ENCODE measurements at places on chromosomes 2 and 18.
A peak's percentile ranks its signal among the peaks of the same experiment; 100 is the strongest.

DNA sequence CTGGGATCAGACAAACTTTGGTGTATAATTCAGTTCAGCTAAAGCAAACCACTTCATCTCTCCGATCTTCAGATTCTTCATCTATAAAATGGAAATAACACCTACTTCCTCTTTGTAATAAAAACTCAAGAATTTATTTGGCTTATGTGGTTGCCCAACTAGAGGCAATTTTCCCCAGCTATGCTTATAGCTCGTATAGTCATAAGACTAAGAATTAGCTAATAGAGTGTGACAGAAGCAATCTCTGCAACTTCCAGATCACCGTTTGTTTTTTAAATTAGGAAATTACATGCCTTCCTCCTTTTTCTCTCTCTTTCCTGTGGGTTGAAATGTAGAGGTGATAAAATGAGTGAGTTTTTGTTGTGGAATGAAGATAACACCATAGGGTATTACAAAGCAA, 35.3 kb upstream of the KCNF1 start:
- no peak for DNase-seq

DNA sequence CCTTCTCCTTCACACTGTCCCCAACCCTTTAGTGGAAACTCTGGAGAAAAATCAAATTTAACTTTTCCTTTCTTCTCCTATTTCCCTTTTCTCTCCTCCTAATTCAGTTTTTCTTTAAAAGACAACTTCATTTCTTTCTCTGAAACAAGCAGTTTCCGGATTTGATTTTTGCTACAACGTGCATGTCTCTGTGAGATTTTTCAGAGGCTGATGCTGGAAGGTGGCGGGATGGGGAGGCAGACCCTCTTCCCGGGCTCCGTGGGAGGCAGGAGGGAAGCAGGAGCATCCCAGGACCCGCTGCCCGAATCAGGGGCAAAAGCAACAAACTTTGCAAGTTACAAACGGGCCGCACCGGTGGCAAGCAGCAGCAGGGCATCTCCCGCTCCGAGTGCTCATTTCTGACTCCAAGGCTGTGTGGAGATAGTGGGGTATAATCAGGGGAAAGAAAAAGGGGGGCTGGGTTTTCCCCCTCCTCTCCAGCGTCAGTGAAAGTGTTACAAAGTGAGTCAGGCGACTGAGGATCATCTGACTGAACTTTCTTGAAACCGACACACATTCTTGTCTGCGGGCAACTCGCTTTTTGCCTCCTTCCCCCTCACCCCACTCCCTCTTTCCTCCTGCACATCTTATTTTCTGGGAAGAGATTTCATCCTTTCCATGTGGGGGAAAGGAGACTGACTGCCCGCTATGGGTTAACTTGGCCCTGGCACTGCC, 6.4 kb downstream of the ZEB2 start:
- peak; percentile 92 for DNase-seq

DNA sequence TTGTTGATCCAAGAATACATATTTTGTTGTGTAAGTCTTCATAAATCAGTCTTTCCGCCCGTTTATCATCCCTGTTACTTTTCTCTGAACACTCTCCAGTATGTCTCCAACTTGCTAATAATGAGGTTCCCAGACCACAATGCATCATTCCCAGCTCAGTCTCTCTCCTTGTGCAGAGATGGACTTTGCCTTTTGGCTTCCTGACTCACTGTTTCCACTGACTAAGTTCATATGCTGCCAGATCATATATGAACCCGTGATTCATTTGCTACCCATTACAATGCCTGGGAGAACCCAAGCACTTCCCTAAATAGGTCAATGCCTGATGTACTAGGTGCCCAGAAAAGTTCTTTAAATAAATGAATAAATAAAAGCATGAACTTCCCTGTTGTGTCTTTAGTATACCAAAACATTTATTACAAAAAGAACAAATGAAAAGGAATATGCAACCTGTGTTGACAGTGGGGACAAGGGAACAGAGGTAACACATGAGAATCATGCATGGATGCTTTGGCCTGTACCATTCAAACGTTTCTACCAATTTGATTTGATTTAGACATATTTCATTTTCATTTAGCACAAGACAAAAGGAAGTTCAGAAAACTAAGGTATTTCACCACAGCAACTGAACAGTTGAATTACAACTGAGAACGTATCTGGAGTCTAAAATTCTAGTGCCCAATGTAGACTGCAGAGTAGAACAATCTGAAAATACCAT, 215.4 kb upstream of the HNRNPA3 start:
- peak; percentile 35 for DNase-seq

- DNase-seq, result peak; percentile 64
Observed at GRCh38 chr2:46101557-46102220, 195.5 kb upstream of the EPAS1 start.

- no peak for DNase-seq
Observed at GRCh38 chr2:178191004-178191508, 3.3 kb upstream of the OSBPL6 start.

DNA sequence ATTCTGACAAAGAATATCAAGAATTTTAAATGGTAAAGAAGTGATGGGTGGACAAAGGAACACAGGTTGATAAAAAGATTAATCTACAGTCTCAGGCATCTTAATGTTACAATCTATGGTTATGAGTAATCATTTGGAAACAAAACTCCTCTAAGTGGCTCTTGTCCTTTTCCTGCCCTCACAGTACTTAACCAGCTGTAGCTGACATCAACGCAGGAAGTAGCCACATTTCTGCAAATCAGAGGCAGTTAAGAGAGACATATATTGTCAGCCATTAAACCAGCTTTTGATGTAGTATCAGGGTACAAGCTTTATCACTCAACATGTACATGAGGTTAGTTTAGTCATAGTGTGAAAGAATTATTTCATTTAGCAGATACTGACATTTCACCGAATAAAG, 244.6 kb downstream of the NR4A2 start:
- DNase-seq, result peak; percentile 74

DNA sequence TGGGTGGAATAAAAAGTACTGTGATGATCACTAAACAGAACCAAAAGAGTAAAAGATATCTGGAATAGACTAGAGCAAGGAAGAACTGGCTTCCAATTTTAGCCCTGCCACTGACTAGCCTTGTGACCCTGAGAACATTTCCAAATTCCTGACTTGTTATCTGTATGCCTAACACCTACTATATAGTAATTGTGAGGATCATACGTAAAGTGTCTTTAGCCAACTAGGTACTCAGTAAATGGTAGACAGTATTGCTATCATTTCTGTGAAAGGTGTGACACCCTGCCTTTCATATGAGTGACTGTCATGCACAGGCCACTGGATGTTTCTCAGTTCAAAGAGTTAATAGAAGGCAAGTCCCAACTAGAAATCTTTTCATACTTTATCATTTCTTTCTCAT, 29.8 kb downstream of the CYTIP start:
- no peak for DNase-seq

GRCh38 chr2:241910604-241911520, 41.3 kb downstream of the RTP5 start:
- no peak for DNase-seq

- no peak for DNase-seq
Observed at GRCh38 chr2:74181739-74182138, 3.1 kb upstream of the MOB1A start.

DNA sequence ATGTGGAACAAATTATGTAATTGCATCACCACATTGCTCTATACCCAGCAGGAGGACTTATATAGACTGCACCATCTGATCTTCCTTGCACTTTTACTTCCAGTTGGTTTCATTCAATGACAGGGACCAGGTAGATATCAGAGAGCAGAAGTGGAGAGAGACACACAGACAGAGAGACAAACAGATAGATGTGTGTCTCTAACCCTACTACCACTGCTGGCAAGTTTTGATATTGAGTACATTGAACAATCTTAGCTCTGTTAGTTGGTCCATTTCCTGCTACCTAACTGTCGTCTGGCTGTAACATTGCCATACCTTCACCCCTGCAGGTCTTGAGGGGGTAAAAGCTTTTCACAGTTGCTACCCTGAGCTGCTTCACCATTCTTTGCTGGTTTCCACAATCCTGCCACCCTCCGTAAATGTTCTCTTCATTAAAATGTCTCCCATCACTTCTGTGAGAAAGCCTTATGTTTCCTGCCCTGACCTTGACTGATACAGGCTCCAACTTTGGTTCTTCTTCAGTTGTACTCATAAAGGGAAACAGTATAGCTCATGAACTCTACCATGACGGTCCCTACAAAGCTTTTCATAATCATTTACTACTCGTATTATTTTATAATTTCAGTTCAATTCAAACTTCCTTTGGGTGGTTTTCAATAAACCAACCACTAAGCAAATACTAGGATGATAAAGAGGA, 62.3 kb upstream of the ITGA4 start:
- no peak for DNase-seq

GRCh38 chr2:157420771-157421323, 23.0 kb downstream of the CYTIP start:
- no peak for DNase-seq

DNA sequence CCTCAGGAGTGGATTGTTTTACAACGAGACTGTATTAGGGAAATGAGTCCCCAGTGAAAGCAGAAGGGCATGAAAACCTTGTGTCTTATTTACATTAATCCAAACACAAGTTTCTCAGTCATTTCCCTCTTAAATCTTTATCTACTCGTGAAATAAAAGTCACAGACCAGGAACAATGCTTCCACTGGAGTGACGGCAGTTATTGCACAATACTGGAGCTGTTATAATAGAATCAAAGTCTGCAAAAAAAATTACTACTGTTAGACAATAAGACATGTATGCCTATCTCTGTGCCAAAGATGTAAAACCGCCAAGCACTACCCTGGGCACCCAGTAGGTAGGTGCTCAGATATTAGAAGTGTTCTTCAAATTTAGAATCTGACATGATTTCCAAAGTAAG, 375.5 kb downstream of the ZNF521 start:
- DNase-seq, result no peak

DNA sequence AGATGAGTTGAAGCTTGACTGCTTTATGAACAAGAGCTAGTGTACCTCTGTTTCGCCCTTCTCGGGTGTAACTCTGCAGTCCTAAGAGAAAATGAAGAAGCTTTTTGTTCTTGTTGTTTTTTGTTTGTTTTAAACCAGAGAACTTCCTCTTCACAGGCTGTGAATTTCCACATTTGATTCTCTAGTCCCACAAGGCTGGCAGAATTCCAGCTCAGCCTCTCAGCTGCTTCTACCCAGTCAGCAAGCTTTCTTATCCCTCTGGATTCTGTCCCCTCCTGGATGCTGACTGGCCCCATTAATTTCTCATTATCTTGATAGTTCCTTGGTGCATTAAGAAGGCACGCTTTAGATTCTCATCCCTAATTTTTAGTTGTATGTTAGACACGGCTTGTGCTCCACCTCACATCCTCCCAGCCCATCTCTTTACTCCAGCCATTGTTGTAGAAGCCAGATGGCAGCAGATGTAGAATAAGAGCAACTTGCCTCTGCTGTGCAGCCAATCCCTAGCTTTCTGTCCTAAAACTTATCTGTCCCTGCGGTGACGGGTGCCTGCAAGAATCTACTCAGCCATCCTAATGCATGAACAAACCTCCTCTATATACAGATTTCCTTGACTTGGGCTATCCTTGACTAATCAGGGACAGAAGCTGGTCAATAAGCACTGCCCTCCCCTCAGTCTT, 12.3 kb upstream of the RESP18 start:
- DNase-seq, result peak; percentile 36

DNA sequence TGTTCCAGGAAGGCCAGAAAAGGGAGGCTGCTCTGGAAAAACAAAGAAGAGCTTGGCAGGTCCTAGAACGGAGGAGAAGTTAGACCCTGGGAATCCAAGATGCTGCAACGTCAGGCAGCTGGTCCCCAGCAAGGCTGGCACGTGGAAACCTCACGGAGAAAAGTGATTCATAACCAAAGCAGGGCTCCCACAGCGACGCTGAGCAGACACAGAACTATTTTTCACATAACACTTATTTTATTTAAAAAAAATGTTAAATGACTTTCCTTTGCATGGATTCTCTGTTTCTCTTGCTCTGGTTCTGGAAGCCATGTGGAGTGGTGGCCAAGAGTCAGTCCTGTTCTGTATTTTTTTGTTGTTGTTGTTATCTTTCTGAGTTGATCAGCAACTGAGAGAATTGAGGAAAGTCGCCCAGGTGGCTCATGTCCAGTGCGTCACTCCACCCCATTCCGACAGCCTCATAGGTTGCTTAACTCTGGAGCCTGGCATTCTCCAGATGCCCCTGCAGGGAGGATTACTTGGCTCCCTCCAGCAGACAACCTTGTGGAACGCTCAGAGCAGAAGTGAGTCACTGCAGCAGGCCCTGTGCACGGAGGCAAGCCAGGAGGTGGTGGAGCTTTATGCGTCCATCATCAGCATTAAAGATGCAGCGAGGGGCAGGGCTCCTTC, 229.9 kb upstream of the HDAC4 start:
- peak; percentile 82 for DNase-seq

- DNase-seq, result peak; percentile 37
Observed at GRCh38 chr18:74963820-74964446, 245.0 kb downstream of the PTGR3 start.

DNA sequence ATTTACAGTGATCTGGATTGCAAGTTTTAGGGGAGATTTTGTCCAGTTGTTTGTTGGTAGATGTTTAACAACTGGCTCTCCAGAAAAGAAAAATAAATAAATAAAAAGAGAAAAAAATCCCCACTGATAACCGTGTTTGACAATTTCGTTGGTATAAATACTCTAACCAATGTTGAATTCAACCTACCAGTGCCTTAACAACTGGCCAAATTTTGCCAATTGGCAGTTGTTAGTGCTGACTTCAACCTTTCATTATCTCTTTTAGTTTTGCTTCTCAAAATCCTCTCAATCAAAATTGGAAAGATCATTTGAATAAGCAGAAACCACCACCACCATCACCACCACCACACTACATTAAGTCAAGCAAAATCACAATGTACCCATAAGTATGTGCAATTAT, 490.3 kb downstream of the PIK3C3 start:
- no peak for DNase-seq

DNA sequence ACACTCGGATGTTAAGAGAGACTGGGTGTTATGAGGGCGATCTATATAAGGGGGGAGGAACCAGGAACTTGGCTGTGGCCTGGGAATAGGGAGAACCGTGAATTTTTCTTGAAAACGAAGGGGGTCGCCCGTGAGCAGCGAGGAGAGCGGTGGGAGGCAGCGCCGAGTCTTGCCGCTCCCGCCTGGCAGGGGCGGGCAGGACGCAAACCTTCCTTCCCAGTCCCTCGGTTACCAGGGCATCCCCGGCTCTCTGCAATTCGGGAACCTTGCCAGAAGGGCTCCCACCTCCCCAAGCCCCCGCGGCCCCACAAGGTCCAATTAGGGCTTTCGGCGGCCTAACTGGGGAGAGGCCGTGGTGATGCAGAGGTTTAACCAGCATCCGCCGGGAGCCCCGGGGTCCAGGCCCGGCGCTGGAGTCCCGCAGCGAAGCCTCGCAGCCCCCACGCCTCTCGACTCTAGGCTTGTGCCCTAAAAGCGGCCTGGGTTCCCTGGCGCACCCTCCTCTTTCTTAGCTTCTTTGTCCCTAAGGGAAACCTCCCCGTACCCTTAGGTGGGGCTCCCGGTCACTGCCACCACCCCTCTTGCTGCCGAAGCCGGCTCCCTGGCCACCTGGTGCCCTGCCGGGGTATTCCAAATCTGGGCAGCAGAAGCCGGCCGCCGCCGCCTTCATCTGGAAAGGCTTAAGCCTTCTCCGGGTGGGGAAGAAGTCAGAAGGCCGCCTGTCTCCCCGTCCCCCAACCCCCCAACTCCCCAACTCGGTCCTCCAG, 680 bp upstream of the FHOD3 start:
- DNase-seq, result peak; percentile 64
